ENCODE measurements at places on chromosomes 5 and 9.

- DNase-seq: no peak
Observed at GRCh38 chr9:14372437-14373335, 58.7 kb upstream of the NFIB start.

DNA sequence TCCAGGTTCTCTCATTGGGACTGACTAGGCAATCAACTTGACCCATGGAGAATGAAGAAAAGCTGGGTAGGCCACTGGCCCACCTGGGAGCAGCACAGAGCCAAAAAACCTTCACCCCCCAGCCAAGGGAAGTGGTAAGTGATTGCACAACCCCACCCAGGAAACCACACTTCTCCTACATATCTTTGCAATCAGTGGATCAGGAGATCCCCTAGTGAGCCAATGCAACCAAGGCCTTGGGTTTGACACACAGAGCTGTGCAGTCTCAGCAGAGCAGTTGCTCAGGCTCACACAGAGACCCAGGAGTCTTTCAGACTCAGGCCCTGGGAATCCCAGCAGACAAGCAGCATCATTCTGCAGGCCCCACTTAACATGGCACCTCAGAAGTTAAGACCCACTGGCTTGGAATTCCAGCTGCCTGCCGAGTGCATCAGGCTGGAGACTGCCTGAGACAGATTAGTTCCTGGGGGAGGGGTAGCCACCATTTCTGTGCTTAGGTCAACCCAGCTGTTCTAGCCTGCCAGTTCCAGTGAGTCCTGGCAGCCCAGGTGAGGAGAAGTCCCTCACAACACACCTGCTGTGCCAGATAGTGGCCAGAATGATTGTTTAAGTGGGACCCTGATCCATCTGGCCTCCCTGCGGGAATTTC lies 136.4 kb downstream of the SAXO1 start:
- no peak for DNase-seq

GRCh38 chr9:84138541-84138940 lies 157.9 kb downstream of the RMI1 start:
- no peak for DNase-seq

- no peak for DNase-seq
Observed at GRCh38 chr5:74042959-74043358, 417.0 kb downstream of the ARHGEF28 start.

DNA sequence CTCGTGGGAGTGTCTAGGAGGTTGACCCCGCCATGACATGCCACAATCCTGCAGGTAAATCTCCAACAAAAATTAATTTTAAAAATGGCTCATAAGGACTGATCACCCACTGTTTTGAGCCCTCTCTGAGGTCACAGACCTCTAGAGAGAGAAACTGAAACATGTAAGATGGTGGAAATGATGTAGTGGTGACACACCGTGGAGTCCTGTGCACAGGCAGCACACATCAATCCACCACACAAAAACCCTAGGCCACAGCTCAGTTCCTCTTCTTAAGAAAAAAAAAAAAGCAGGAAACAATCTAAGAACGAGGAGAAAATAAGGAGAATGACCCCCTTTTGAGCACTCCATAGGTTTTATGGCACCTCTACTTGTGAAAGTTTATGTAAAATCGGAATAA lies 93.8 kb upstream of the FAM120A start:
- no peak for DNase-seq

DNA sequence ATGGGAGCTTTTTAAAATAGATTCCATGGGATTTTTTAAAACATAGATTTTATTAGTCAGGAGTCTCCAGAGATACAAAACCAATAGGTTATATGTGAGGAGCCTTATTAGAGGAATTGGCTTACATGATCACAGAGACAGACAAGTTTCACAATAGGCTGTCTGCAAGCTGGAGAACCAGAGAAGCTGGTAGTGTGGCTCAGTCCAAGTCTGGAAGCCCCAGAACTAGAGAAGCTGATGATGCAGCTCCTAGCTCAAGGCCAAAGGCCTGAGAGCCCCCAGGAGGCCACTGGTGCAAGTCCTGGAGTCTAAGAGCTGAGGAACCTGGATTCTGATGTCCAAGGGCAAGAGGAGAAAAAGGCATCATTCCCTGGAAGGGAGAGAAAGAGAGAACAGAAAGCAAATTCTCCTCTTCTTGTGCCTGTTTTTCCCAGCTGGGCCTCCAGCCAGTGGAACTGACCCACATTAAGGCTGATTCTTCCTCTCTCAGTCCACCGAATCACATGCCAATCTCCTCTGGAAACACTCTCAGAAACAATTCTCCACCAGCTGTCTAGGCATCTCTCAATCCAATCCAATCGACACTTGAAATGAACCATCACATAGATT lies 59.3 kb downstream of the AHRR start:
- DNase-seq: no peak

- no peak for DNase-seq
Observed at GRCh38 chr9:35905912-35906679, at the start of gene HRCT1. TSS of gene HRCT1 (plus strand) at chr9:35906202. CDS start at chr9:35906288, 86 bp downstream.

DNA sequence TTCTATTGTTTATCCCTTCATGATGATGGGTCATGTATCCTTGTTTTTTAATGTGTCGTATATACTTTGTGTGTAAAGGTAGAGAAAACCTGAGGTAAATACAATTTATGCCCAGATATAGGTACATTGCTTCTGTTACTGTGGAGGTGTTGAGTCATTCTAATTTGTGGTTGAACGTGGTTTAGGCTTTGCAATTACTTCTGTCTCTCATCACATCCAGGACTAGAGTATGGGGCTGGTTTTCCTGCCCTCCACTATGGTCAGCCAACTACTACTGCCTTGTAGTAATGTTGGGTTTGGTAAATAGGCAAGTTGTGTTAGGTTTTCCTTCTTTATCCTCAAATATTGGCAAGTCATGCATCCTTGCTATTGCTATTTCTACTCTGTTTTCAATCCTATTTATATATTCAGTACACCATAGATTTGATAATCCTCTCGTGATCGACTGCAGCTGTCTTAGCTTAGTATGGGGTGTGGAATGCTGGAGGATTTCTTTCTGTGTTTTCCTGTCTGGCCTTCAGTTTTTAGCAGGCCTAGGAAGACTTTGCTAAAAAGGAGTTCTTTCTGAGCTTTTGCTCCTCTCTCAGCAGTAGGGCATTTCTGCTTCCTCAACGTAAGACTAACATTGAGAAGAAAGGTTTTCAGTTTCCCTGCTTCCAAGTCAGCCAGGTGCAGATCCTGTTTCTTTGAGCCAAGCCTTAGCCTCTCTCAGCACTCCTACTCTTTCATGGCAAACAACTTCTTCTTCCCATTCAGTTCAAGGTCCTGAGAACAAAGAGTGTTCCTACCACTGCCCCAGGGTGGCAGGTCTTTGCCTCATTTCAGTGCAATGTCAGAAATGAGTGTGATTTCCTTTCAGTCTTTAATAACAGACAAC lies 844.4 kb upstream of the CDH18 start:
- no peak for DNase-seq

DNA sequence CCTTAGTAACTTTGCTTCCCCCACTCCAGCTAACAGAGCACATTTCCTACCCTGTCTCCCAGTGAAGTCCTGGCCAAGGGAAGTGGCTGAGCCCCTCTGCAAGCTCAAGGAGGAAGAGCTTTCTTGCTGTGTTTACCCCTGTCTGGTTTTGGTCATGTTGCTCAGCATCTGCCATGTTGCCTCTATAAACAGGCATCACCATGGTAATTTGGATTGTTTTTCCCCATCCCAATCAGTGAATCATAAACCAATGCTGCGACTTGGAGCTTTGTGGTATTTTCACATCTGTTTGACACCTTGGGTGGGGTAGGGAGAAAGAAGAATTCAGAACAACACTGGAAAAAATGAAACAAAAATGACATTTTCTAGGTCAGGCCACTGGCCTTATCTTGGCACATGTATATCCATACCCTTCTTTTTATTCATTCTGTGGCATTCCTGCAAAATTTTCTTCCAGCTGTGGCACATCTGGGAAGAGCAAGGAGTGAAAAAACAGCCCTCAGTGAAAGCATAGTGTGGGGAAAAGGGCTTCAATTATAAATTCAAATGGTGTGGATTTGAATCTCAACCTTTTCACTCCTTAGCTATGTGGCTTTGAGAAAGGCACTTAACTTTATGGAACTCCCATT lies 42.5 kb downstream of the SLIT3 start:
- no peak for DNase-seq

DNA sequence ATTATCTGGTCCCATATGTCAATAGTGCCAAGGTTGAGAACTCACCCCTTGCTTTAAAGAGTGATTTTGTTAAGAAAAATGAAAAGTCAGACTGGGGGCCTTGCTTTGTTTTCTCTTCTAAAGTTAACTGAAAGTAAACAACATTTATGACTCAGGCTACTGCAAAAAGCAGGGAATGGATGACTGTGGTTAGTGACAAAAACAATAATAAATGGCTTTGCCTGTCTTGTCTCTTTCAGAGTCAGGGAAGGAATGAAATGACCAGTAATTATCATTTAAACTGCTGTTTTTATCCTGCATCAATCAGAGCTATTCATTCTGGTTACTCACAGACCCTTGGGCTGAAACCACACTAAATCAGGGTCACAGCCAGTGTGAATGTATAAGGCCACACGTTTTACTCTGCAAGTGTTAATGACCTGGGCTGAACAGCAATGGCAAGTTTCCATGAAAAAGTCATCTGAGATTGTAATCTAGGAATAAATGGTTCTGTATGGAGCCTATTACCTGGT lies 112.2 kb downstream of the ZNF608 start:
- DNase-seq: no peak

DNA sequence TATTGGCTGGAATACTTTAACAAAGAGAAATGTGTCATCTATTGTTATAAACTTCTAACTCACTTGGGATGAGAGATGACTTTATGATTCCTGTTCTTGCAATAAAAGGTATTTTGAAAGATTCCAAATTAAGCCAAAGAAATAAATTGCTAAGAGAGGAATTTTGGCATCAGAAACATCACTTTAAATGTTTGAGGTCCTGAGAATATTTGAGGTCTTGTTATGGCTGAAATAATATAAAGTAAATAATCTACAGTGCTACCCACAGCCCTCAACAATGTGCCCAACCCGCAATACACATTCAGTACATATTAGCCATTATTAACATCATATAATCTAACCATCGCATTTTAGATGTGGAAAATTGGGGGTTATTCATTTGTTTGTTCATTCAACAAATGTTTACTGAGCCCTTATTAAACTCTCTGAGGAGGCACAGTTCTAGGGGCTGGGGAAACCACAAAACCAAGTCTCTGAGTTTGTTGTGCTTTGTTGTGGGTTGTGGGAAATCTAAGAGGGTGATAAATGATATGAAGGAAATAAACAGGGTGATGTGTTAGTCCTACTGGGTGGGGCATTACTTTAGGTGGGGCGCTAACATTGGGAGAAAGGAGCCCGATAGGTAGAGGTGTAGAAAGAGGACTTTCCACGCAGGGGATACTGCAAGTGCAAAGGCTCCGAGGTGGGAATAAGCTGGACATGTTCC lies 135.2 kb upstream of the CLINT1 start:
- no peak for DNase-seq

DNA sequence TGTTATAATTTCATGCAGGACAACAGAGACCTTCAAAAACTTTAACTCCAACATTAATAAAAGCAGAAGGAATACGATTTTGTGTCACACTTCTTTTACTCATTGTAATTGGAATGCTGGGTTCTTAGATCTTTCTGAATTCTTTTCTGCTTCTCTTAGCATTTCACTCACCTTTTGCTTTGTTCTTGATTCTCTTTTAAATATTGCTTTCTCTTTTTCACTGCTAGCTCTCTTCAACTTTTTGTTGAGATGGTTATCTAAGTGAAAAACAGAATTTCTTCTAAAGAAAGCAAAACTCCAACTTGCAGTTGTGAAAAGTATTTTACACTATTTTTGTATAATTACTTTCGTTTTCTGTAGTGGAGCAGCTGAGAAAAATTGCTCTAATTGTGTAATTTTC lies 212.6 kb upstream of the KIF2A start:
- DNase-seq: no peak

- DNase-seq: no peak
Observed at GRCh38 chr5:163410505-163410904, 26.9 kb upstream of the CCNG1 start.

DNA sequence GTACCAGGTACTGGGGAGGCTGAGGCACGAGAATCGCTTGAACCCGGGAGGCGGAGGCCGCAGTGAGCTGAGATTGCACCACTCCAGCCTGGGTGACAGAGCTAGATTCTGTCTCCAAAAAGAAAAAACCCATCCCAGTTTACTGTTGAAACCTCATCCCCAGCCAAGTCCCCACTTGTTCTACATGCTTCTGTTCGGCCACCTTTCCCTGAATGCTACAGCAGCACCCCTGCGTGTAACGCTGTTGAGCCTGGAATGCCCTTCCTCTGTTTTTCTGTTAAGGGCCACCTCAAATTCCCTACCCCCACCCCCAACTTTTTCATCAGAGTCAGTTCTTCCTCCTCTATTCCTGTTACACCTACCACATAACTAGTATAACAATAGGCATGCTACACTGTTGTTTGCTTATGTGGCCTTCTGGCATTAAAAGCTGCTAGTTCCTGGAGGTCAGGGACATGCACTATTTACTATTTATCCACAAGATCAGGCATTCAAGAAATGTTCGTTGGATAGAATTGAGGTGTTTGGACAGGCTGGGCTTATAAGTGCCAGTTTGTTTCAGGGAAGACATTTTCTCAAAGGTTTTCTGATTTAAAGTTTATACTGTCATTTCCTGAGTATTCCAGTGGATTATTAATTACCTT lies 47.1 kb upstream of the C5orf47 start:
- DNase-seq: no peak

DNA sequence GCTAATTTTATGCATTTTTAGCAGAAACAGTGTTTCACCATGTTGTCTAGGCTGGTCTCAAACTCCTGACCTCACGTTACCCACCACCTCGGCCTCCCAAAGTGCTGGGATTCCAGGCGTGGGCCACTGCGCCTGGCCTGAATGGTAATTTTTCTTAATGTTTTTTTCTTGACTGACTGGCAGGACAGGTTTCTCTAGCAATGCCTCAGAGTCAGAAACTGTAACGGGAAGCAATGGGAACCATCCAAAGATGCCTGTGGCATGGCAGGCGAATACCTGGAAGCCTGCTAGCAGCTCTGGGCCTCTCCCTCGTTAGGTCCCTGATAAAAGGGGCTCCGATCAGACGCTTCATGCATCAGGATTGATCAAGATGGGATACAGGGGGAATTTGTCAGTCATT lies 639.2 kb downstream of the NR2F1-AS1 start:
- no peak for DNase-seq

DNA sequence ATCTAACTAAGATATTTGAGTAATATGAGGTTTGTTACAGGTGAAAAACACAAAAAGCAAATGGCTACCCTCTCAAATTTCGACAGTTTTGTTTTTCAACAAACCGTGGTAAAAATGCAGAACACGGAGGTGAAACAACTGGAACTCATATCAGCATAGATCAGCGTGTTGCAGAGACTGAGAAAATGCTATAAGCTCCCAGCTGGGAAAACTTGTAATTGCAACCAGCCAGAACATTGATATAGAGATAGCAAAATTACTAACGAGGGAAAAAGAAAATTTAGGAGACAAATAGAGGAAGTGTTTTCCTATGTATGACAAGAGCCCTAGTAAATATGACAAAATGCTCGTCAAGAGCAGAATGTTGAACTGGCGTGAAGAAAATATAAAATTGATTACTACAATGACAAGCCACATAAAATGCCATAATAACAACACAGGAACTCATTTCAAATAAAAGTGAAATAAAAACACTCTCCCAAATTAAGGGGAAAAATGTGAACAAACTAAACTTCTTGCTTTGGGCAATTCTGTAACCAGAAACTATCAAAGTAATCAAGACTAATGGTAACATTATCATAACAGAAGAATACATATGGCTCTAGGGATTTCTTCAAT lies 1989.8 kb downstream of the EFNA5 start:
- DNase-seq: no peak

GRCh38 chr5:103369125-103370120 lies 110.9 kb downstream of the MACIR start:
- DNase-seq: no peak

- DNase-seq: no peak
Observed at GRCh38 chr9:108550106-108550505, 305.7 kb downstream of the ACTL7B start.
